Activated CD4-positive, alpha-beta T cell treated with anti-CD3 and anti-CD28 coated beads, Interleukin-2, Interleukin-6, amounts not matched to agents 100 ng/mL and 50 ng/mL, durations not matched to agents 16 hours and 8 hours (primary cell): ENCODE measurements at places on chromosomes 4 and X.

GRCh38 chr4:158020734-158021346 is 152.0 kb downstream of the GASK1B start:
- DNase-seq = no peak

DNA sequence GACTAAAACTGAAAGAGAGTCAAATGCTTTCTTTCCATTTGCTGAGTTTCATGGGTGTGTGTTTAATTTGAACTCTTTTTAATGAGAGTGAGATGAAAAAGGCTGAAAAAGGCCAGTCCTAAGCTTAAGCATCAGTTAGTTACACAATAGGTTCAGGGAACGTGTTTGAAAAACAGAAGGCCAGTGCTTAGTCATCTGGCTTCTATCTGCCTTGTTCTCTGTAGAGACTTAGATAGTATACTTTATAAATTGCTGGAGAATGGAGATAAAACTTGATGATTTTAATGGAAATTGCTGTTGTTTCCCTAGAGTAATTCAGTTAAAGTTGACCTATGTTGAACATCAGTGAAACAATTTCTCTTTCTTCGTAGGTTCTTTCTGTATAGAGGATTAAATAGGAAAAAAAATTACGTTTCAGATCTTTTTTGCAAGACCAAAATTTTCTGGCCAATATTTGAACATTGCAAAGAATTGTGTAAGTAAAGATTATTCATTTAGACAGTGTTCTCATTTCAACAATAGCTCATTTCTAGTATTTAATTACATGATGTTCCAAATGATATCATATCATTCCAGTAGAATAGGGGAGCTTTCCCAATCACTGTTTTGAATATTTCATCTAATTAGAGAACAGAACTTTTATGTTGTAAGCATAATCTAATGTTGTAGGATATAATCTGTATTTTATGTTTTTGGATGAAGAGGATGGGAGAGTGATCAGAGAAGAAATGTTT is 1088.8 kb downstream of the ADGRL3 start:
- no peak for DNase-seq

DNA sequence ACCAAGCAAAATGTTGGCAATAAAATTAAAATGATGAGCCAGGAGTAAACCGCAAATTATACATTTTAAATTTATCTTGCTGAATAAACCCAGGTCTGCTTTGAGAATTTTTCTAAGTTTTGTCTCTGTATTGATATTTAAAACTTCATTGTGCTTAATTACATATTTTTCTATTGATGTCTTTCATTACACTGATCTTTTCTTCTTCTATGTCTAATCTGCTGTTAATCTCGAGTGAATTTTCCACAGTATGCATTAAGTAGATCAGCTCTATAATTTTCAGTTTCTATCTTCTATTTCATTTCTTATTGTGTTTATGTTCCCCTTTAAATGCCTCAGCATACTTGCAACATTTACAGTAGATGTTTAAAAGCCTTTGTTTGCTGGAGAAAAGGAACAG is 918.7 kb downstream of the FAT4 start:
- no peak for DNase-seq

DNA sequence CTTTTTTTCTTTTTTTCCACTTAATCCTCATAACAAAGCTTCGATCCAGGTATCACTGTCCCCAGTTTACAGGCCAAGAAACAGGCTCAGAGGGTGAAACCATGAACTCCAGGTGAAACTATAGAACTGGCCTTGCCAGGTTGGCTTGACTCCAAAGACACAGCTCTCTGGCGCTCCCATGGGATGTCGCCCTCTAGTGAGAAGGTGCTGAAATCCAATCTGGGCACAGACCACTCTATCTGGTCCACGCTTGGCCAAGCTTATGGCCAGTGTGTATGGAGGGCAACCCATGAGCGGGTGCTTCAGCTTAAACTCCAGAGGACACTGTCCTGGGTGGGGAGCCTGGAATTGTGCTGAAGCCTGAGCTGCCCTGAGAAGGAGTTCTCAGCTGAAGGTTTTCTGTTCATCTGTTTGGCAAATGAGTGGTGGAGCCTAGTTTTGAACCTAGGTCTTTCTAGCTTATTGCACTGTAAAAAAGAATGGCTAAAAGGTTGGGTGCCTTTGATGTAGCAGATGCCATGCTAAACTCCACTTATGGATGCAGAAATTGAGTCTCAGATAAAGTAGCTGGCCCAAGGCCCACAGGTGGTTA is 70.5 kb downstream of the SEL1L3 start:
- DNase-seq = peak; percentile 21

GRCh38 chrX:132094164-132094563 is 33.7 kb downstream of the FRMD7 start:
- no peak for DNase-seq

DNA sequence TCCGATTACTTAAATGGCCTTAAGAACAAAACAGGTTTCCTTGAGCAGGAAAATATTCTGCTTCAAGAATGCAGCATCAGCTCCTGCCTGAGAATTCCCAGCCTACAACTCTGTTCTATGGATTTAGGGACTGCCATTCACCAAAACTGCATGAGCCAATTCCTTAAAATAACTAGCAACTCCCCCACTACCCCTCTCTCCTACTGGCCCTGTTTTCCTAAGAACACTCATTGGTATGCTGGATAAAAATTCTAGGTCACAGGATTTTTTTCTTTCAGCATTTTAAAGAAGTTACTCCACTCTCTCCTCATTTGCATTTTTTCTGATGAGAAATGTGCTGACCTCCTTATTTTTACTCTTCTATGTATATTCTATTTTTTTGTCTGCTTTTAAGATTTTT is 347.1 kb downstream of the IDS start:
- no peak for DNase-seq

DNA sequence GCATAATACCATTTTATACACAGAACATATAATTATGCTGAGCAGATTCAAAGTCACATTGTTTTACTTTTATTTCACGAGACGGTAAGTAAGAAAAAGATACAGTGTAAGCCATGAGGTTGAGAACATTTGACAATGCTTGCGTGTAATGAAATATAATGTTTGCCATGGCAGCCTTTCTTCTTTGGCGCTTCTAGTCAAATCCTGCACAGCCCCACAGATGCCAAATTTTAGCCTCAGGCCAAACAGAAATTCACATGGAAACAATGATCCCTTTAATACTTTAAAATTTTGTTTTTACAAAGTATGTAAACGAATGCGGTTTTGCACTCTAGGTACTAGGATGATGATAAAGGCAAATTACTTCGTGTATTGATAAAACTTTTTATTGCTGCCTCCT is 502.7 kb upstream of the SMIM31 start:
- no peak for DNase-seq

DNA sequence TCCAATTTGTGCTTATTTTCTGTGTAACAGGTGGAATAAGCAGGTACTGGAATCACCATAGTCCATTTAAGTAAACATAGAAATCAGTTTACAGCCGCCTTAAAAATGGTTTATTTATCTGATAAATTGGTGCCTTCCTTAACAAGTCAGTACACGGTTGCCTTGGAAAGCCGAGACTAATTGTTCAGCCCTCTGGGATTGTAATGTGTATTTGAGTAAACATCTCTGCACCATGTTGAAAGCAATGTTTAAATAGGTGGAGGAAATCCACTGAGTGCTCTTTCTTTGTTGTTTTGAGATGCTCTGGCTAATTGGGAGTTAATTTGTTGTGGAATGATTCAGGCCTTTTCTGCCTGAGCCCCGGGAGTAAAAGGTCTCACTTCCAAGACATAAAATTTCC is 45.7 kb upstream of the ADRA2C start:
- DNase-seq = no peak

DNA sequence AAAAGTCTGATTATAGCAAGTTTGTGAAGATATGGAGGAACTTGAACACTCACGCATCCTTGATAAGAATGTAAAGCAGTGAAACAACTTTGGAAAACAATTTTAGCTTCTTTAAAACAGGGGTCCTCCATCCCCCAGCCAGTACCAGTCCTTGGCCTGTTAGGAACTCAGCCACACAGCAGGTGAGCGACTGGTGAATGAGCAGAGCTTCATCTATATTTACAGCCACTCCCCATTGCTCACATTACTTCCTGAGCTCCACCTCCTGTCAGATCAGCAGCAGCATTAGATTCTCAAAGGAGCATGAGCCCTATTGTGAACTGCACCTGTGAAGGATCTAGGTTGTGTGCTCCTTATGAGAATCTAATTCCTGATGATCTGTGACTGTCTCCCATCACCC is 530.3 kb upstream of the PRKX start:
- DNase-seq = no peak

DNA sequence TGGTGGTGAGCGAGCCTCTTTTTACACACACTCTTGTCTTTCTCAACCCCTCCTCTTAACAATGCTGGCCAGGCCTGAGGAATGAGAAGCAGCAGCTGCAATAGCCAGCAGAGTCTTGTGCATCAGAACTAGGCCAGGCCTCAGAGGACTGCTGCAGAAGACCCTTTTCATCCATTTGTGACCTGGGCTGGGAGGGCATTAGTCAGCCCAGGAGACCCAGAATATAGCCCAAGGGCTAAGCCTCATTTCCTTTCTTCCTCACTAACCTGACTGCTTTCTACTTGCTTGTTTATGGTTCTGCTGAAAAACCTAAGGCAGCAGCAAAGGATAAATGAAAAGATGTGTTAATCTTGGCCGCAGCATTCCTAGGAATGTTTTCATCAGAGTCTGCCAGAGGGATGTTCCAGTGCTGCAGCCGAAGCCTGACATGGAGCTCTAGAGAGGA is 254.7 kb upstream of the AR start:
- no peak for DNase-seq

GRCh38 chr4:85084371-85085094 is 118.0 kb upstream of the WDFY3 start:
- DNase-seq = peak; percentile 52

- DNase-seq = no peak
These were observed 1.2 kb downstream of the IL15 start for GRCh38 chr4:141637565-141637964.

DNA sequence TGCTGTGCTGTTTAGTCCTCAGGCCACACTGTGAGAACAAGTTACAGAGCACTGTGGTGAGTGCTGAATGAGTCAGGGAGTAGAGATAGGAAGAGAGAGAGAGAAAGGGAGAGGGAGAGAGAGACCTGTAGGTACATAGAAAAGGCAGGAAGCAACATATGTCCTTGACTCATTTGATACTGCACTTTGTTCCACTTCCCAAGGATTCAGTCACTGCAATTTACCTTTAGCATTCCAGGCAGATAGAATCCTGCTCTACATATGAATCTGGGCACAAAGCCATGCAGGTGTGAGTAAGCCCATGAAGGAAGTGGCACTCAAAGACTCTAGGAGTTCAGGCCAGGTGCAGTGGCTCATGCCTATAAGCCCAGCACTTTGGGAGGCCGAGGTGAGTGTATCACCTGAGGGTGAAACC is 1.0 kb upstream of the DAPP1 start:
- DNase-seq = peak; percentile 64

DNA sequence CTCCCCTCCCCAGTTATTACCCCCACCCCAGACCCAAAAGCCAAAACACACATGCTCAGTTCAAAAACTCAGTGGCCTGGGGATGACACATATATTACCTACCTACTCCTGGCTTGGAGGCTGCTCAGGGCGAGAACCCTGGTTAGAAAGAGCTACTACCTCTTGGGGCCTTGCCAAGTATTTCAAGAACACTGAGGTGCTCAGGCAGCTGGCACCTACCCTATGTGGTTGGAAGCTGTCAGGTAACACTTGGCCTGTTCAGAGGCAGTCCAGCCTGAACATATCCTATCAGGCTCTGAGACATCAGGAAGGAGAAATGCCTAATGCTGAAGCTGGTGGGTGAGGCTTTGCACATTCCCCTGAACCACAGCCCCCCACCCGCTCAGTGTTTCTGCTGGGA is 4.9 kb downstream of the BCAP31 start:
- DNase-seq = no peak

GRCh38 chr4:7420661-7421040 is 14.1 kb downstream of the PSAPL1 start:
- no peak for DNase-seq

DNA sequence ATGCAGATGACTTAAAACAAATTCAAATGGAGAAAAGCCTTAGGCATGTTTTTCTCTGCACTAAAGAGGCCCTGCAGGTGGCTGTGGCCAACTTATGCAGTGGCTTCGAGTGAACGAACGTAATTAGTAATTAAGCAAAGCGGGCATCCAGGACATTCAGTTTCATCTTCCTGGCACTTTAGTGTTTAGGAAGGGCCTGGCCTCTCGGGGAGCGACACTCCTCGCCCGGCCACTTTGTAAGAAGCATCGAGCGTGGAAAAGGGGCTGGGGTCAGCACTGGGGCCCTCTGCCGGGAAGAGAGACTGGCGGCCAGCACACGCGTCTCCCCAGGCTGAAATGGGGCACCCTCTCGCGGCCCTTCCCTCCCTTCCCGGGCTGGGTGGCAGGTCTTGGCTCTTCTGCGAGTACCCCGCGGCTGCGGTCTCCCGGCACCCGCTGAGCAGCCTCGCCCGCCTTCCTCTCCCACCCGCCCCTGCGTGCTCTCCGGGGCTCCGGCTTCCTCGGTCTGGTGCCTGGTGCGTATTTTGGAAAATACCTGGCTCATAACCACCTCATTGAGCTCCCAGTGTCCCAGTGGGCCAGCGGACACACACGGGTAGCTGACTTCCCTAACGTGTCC is 677 bp upstream of the CYP4V2 start:
- DNase-seq = peak; percentile 48

DNA sequence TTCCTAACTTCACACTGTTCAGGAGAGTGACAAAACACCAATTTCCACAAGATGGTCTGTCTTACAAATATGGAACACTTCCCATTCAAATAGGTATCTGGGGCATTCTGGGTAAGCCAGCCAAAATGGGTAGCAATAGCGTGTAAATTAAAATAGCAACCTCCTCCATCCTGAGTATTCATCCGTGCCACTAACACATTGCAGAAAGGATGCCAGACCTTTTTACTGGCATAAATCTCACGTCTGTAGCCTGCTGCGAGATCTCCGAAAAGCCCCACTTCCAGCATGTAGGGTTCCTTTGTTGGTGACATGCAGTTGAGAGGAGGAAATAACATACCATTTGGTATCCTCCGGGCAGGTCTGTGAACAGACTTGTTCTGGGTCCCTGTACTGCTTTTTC is 52.7 kb upstream of the RAI2 start:
- no peak for DNase-seq

DNA sequence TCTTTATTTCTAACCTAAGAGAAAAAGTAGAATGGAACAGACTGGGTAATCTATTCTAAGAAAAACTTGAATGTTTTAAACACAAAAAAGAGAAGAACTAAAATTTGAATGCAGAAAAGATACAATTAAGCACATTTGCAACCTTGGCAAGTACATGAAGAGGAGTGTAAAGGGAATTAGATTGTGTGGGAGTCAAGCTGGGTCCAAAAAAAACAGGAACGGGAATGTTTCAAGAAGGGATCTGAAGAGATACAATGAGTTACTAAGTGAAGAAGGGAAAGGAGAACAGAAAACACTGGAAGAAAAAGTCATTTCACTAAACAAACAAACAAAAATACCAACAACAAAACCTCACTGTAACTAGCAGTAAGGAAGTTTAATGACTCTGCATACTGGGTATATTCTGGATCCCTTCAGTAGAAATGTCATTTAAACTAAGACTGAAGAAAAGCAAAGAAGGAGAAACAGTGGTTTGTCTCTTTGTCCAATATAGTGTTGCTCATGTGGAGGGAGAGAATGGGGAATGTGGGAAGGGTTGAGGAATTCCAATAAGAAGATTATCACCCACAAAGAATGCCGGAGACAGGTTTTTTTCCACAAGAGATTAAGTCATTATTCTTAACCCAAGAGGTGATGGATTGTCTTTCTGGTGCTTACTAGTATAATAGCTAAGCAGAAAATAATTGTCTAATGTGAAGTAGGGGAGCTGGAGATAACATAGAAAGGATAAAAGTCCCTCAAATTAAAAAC is 50.4 kb upstream of the PTPN13 start:
- no peak for DNase-seq

- no peak for DNase-seq
These were observed 105.8 kb downstream of the POLA1 start for GRCh38 chrX:24799565-24799964.
